ENCODE measurements at places on chromosomes 11 and 22.

GRCh38 chr11:69337211-69337721 is 43.3 kb downstream of the MYEOV start:
- no peaks in the 10 kb centered on the region for H3K27me3 ChIP-seq
- peak overlapping the region; percentile 17 for H3K27ac ChIP-seq
- peak; percentile 69 for DNase-seq

DNA sequence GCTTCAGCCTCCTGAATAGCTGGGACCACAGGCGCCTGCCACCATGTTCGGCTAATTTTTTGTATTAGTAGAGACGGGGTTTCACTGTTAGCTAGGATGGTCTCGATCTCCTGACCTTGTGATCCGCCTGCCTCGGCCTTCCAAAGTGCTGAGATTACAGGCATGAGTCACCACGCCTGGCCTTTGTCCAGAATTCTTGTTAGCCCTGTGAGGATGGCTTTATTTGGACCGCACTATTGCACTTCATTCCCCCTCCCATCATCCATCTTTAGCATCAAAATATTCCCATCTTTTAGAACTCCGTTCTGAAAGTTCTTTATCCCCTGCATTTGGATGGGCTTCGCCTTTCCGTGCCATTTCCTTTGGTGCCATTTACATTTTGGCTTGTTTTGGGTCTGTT is 2.6 kb downstream of the SAMM50 start:
- no peaks in the 10 kb centered on the region for H3K36me3 ChIP-seq
- no peaks in the 10 kb centered on the region for H3K27me3 ChIP-seq
- peaks cover 25% of the 10 kb centered on the region for H3K4me1 ChIP-seq
- no peak overlapping the region for H3K4me3 ChIP-seq
- no peak overlapping the region for H3K27ac ChIP-seq
- no peak for DNase-seq

DNA sequence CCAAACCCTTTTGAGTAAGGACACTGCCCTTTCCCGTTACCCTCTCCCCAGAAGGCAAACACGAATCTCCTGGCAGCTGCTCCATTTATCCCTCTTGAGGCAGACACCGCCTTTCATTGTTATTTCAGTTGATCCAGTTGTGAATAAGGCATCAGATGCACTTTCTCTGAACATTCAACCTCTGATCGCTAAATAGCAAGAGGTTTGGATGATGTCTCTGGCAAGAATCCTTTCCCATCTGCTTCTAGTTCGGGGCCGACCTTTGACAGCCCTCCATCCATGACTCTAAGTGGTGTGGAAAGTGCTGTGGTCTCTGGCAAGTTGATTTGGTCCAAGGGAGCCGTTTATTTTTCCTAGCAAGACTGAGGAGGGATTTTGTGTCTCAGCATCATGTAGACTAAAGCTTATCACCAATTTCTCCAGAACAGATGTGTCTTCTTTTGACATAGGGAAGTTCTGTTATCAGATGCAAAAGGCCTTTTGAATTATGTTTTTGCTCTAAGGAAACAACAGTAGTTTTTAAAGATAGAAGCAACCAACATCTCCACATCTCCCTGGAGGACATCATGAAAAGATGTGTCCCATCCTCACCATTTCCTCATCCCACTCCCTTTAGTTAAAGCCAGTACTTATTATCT is 123.6 kb downstream of the CCDC34 start:
- peaks cover 9% of the 10 kb centered on the region for H3K4me1 ChIP-seq
- no peak for DNase-seq
- H3K4me3 ChIP-seq, result no peak overlapping the region

- H3K4me1 ChIP-seq, result peaks cover 44% of the 10 kb centered on the region
- no peaks in the 10 kb centered on the region for H3K27me3 ChIP-seq
- no peaks in the 10 kb centered on the region for H3K36me3 ChIP-seq
- no peak for DNase-seq
- H3K4me3 ChIP-seq, result no peak overlapping the region
- no peak overlapping the region for H3K27ac ChIP-seq
Observed at GRCh38 chr11:95516786-95517185, 272.8 kb downstream of the FAM76B start.

DNA sequence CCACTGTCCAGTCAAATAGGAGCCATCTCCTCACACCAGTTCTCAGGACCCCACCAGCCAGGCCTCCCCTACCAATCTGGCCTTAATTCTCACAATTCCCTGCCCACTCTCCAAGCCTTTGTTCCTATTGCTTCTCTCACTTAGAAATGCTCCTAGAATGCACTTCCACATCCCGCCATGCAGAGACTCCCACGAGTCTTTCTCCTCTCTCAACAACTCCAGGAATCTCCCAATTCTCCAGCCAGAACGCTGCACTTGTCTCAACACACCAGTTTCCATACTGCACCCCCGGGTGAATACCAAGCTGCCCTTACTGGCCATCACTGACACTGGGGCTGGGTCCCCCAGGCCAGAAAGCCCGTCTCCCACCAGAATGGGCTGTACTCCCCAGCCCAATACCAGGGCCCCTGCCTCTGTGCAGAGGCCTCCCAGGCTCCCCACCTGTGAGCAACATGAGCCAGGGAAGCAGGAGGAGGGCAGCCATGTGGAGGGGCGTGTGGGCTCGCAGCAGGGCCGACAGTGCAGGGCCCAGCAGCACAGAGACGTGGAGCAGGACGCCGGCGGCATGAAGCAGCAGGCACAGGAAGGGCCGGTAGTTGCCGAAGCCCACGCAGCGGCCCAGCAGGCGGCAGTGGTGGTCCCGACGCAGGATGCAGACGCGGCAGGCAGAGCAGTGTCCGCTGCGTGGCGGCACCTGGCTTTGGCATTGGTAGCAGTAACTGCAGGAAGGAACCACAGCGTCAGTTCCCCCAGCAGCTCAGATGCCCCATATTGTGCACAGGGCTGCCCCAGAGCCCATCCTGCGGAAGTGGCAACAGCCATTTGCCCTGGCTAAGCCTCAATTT is 2.4 kb downstream of the ZDHHC24 start:
- no peak for DNase-seq
- no peak overlapping the region for H3K4me3 ChIP-seq
- no peak overlapping the region for H3K27ac ChIP-seq
- peaks cover 36% of the 10 kb centered on the region for H3K4me1 ChIP-seq
- no peaks in the 10 kb centered on the region for H3K27me3 ChIP-seq
- peaks cover 33% of the 10 kb centered on the region for H3K36me3 ChIP-seq

DNA sequence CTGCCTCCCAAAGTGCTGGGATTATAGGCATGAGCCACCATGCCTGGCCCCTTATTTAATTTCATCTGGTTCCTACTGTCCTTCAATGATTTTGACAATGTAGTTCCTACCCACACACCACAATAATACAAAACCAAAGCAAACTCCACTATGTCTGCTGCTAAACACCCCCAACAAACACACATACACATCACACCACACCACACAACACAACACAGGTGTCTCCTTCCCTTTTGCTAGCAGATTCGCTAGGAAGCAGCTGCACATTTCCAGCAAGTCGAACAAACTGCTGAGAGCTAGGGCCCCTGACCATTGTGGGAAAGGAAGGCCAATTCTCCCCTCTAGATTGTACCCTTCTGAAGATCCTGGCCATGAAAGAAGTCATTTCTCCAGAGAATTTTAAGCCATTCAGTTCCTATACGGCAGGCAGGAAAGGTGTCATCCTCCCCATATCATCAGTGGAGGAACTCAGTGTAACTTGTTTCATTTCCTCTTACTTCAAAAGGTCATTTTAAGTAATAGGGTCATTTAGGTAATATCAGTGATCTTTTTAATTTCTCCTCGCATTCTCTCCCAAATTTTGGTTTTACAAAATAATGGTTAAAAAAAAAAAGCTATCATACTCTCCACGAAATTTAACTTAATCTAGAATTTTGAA is 18.5 kb downstream of the NUMA1 start:
- H3K4me3 ChIP-seq, result no peak overlapping the region
- DNase-seq, result no peak
- peaks cover 10% of the 10 kb centered on the region for H3K36me3 ChIP-seq
- no peak overlapping the region for H3K27ac ChIP-seq

DNA sequence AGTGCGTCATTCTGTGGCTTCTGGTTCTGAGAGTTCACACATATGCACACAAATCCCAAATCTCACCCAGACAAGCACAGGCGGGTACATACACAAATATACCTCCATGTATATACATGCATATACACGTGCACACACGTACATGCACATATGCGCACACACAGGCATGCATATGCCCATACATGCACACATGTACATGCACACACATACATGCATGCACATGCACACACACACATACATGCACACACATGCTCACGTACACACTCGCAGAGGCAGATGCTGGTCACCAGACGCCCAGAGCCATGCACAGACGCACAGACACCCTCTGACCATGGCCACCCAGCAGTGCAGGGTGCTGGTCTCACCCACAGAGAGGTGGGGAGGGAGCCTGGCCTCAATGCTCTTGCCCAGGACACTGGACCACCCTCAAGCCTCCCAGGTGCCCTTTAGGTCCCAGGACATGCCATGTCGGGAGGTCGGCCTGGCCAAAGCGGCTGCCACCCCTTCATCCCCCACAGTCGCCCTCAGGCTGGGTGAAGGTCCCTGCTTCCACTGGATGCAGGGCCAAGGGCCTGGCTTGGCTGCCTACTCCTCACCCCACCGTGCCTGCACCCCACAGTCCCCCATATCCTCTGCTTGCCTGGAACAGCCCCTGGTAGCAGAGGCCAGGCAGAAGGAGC is 9.5 kb downstream of the DUSP8 start:
- no peak overlapping the region for H3K27ac ChIP-seq
- no peak overlapping the region for H3K4me3 ChIP-seq
- DNase-seq, result no peak
- no peaks in the 10 kb centered on the region for H3K27me3 ChIP-seq
- peaks cover 4% of the 10 kb centered on the region for H3K36me3 ChIP-seq

DNA sequence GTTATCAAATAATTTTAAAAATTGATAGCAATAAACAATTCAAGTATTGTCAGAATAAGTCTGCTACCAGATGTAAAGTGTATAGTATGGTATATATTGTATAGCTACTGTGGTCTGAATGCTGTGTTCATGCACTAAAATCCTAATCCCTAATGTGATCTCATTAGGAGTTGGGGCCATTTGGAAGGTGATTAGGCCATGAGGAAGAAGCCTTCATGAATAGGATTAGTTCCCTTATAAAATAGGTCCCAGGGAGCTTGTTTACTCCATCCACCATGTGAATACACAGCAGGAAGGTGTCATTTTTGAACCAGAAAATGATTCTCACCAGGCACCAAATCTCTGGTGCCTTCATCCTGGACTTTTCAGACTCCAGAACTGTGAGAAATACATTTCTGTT is 363.0 kb upstream of the CNTN5 start:
- H3K27me3 ChIP-seq, result no peaks in the 10 kb centered on the region
- no peak overlapping the region for H3K27ac ChIP-seq
- H3K4me1 ChIP-seq, result no peaks in the 10 kb centered on the region
- no peak overlapping the region for H3K4me3 ChIP-seq
- no peak for DNase-seq

- DNase-seq, result no peak
- peaks cover 48% of the 10 kb centered on the region for H3K36me3 ChIP-seq
- no peak overlapping the region for H3K4me3 ChIP-seq
- H3K27ac ChIP-seq, result no peak overlapping the region
Observed at GRCh38 chr22:27985323-27986275, 66.5 kb upstream of the PITPNB start.

GRCh38 chr11:3914805-3915204 is 59.3 kb downstream of the STIM1 start:
- H3K27ac ChIP-seq, result no peak overlapping the region
- H3K36me3 ChIP-seq, result no peaks in the 10 kb centered on the region
- peaks cover 39% of the 10 kb centered on the region for H3K4me1 ChIP-seq
- no peak overlapping the region for H3K4me3 ChIP-seq
- no peaks in the 10 kb centered on the region for H3K27me3 ChIP-seq

DNA sequence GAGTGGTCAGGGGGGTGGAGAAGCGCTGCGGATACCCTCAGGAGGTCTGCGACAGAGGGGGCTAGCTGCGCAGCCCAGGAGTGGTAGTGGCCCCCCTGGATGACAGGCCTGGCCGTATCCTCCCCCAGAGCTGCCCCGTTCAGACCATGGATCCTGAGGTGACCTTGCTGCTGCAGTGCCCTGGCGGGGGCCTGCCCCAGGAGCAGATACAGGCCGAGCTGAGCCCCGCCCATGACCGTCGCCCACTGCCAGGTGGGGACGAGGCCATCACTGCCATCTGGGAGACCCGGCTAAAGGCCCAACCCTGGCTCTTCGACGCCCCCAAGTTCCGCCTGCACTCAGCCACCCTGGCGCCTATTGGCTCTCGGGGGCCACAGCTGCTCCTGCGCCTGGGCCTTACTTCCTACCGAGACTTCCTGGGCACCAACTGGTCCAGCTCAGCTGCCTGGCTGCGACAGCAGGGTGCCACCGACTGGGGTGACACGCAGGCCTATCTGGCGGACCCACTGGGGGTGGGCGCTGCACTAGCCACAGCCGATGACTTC is 505 bp downstream of the NUDT22 start:
- peak overlapping the region; percentile 88 for H3K4me3 ChIP-seq
- H3K4me1 ChIP-seq, result peaks cover 71% of the 10 kb centered on the region
- H3K36me3 ChIP-seq, result no peaks in the 10 kb centered on the region
- peak; percentile 77 for DNase-seq
- H3K27me3 ChIP-seq, result no peaks in the 10 kb centered on the region

- H3K4me3 ChIP-seq, result no peak overlapping the region
- no peaks in the 10 kb centered on the region for H3K36me3 ChIP-seq
- H3K4me1 ChIP-seq, result no peaks in the 10 kb centered on the region
- H3K27ac ChIP-seq, result no peak overlapping the region
Observed at GRCh38 chr11:7418061-7418460, 67.2 kb upstream of the OLFML1 start.

DNA sequence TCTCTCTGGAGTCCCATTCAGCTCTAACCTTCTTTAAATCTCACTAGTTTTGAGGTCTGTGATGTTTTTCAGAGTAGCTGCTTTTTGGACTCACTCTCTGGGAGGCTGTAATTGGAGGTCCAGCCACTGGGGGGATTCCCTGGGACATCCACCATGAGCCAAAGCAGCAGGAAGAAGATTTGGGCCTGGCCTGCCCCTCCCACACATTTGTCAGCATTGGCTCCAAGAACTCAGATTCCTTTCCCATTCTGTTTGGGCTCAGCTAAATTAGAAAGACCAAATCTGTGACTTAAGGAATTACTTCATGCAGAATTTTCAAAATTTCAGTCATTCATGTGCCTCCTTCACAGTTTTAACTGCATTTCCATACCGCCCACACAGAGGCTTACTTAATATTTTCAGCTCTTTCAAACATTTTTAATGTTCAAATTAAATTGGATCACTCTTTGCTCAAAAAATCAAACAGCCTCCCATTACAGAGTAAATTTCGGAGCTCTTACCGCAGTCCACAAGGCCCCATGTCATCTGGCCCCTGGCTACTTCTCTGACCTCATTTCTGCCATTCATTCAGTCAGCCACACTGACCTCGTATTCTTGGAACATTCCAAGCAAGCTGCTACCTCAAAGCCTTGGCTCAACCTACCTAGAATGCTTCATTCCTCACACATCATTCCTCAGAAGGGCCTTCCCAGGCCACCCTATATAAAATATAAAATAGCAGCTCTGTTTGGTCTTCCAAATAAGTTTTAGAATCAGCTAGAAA is 54.5 kb upstream of the RRAS2 start:
- no peaks in the 10 kb centered on the region for H3K36me3 ChIP-seq
- DNase-seq, result no peak
- H3K27me3 ChIP-seq, result no peaks in the 10 kb centered on the region
- peaks cover 17% of the 10 kb centered on the region for H3K4me1 ChIP-seq

GRCh38 chr22:49540913-49541692 is 286.6 kb downstream of the BRD1 start:
- peaks cover 24% of the 10 kb centered on the region for H3K27me3 ChIP-seq
- DNase-seq, result peak; percentile 60
- H3K36me3 ChIP-seq, result no peaks in the 10 kb centered on the region
- H3K4me1 ChIP-seq, result no peaks in the 10 kb centered on the region
- H3K4me3 ChIP-seq, result no peak overlapping the region
- H3K27ac ChIP-seq, result no peak overlapping the region
